ENCODE measurements at places on chromosomes 13 and 19.

DNA sequence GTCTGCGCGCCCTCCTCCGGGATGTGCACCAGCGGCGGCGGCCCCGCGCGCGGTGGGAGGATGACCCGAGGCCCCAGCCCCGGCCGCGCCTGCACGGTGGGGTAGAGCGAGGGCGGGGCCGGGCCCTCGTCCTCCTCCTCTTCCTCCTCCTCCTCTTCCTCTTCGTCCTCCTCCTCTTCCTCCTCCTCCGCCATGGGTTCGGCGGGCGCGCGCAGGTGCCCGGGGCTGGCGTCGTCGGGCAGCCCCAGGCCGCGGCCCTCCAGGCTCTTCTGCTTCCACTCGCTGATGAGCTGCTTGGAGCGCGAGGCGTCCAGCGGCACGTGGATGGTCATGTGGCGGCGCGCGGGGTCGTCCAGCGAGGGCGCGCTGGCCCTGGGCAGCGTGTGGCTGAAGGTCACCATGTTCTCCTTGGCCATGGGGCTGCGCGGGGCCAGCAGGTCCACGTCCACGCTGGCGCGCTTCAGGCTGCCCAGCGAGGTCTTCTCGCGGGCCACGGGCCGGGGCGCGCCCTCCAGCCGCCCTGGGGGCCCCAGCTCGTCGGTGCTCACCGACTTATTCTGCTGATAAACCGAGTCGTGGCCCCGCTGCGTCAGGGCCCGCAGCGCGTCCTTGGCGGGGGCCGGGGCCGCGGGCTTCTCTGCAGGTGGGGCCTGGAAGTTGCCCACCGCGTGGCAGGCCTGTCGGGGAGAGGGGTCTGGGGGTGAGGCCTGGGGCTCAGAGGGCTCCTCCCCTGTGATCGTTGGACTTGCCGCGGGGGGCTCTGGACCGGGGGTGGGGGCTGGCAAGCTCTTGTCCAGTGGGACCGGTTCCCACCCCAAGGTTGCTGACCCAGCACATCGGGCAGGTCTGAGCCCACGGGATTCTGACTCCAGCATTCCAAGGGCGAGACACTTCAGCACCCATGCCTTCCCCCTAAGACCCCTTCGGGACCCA, 8.3 kb downstream of the PLPPR3 start:
- no peak for DNase-seq

GRCh38 chr19:49205114-49205513, 47.5 kb downstream of the TRPM4 start:
- DNase-seq: no peak

- no peak for DNase-seq
These were observed 557.2 kb downstream of the KCTD12 start for GRCh38 chr13:76329004-76329403.

DNA sequence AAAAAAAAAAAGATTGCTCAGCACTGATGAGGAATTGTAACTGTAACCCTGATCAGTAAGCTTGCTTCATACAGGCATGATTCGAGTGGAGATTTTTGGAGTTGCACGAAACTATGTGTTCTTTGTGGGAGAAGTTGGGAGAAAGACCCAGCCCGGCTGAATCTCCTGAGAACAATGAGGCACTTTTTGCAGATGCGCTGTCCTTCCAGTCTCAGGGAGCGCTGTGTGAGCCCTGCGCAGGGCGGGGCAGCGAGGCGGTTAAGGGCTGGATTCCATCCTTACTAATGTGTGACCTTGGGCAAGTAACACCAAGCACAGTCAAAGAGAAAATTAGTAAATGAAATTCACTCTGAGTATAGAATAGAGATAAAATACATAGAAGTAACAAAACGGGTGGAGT, 76.9 kb downstream of the SIPA1L3 start:
- DNase-seq: no peak

DNA sequence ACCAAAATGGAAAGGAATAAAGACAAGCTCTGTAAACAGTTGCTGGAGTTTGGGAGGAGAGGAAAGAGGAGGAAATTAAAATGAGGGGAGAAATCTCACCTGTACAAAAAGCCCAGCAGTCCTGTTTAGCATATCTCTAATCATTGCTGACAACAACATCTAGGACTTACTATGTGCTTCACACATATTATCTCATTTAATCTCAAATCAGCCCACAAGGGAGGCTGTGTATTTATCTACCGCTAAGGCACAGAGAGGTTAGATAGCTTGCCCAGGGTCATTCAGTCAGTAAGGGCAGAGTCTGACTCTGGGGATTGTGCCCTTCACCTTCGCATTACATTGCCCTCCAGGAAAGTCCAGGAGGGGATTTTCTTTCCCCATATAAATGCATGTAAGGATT, 233.3 kb downstream of the DLEU7 start:
- no peak for DNase-seq

GRCh38 chr13:92989301-92989700, 237.3 kb upstream of the GPC6 start:
- DNase-seq: no peak

DNA sequence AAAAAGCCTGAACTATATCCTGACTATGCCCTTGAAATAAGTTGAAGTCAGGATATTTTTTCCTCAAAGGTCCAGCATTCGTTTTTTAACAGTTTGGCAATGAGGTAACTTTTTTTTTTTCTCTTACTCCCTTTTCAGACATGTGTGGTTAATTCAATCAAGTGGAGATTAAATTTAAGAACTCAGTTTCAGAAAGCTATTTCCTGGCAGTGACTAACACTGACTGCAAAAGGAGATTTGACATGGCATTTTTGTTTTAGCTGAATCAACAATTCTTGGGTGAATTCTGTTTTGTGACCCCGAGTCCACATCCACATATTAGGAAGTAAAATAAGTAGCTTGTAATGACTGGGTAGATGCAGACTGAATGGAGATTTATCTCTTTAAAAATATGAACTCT, 716.4 kb downstream of the PCDH9 start:
- DNase-seq: peak; percentile 75

- DNase-seq: no peak
These were observed 73.9 kb upstream of the FNDC3A start for GRCh38 chr13:48901781-48902180.

DNA sequence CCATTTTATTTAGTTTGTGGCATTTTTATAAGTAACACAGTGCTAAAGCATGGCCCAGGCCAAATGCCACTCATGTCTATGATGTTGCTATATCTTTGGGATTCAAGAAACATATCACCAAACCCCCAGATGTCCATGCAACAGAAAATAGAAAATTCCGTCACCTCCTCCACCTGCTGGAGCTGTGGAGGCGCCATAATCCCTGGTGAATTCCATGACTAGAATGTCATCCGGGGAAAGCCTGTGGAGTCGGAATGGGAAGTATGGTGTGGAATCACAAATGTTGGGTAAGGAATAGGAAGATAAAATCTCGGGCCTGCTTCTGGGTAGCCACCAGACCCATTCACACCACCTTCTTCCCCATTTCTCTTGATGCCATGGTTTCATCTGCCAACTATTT, 51.7 kb upstream of the RAP2A start:
- DNase-seq: no peak

GRCh38 chr19:17841371-17841809, 6.4 kb downstream of the JAK3 start:
- DNase-seq: no peak

DNA sequence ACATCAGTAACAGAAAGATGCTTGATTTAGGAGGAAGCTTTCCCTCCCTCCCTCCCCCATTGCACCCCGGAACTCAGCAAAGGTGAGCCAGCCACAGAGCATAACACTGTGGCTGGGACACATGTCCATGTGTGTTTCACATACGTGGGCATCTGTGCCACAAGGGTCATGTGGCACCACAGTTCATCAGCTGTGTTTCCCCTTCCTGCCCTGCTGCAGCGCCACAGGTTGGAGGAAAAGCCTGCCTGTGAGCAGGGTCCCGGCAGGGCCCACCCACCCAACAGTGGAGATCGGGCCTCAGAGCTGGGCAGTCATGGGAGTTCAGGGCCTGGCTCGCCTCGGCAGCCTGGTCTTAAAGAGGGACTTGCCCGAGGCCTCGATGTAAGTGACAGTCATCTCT, 2.8 kb downstream of the ACP5 start:
- DNase-seq: no peak

DNA sequence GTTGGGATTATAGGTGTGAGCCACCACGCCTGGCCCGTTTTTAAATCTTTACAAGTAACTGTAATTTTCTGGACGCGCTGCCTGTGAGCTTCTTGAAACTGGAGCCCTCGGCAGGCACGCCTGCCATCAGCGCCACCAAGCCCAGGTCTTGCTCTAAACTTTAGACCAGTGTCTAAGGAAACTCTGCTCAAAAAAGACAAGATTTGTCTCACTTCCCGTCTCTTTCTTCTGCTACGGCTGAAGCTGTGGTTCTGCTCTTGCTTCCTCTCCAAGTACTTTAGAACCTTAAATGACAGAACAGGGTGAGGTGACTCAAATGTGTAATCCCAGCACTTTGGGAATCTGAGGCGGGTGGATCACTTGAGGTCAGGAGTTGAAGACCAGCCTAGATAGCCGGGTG, 24.9 kb downstream of the RCN3 start:
- no peak for DNase-seq

DNA sequence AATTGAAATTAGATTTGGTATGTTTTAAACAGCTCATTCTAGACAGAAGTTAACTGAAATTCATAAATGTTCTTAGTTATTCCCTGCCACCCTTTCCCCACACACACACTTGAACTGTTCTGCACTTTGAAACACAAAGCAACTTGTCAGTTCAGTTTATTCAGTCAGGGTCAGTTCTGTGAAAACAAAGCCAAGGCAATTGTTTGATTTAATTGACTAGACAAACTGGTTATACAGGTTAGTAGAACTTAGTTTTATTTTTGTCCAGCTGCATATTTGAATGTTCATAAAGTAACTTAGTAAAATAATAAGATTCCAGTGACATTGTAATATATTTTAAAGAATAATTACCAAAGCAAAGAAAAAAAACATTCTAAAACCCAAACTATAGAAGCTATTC, 98.3 kb upstream of the KLF5 start:
- DNase-seq: no peak

DNA sequence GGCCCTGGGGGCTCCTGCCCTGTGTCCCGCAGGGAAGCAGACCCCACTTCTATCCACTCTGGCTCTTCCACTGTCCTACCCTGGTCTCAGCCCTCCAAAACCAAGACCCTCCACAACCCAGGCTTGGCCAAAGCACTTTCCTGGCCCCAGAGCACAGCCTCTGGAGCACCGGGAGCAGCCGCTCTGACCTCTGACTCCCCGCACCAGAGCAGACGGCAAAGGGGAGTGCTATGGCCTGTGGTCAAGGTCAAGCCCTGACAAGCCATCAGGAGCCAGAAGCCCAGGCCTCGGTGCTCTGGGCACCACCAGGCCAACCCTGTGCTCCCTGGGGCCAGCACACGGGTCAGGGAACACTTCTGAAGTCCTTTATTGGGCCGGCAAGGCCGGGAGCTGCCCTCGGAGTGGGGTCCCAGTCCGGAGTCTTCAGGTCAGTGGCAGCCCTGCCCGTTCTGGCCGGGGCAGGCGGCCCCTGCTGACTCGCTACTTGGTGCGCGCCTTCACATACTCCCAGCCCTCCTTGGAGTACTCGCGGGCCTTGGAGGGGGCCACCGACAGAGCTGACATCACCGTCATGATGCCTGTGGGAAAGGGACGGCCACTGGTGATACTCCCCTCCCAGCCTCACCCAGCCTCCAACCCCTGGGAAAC, 2.1 kb downstream of the MICOS13 start:
- DNase-seq: no peak

GRCh38 chr19:46357846-46358583, 11.1 kb downstream of the PPP5C start:
- peak; percentile 45 for DNase-seq

- peak; percentile 56 for DNase-seq
These were observed 21.4 kb downstream of the CFAP97D2 start for GRCh38 chr13:114200399-114200911.

GRCh38 chr19:10566658-10567410, 1.0 kb upstream of the KRI1 start:
- DNase-seq: no peak

DNA sequence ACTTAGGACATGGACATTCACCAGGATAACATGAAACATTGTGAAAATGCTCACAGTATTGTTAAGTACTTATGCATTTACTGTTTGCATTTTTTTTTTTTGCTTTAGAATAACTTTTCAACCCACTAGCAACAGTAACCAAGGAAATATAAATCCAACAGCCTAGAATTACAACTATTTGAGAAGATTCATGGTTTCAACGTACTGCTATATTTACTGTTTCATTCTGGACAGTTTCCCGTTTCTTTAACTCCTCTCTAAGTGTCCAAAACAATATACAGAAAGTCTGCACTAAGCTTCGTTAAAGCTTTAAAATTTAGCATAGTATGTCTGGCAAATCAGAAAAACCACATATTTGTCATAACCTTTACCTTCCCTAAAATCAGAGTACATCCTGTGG, 2.7 kb downstream of the SMAD9 start:
- peak; percentile 13 for DNase-seq

- no peak for DNase-seq
These were observed 39.6 kb downstream of the LHFPL6 start for GRCh38 chr13:39563470-39563735.

GRCh38 chr13:36919833-36920615, at the start of gene SMAD9:
TSS of gene SMAD9 (minus strand) at chr13:36920238. CDS start at chr13:36879689, 40,549 bp downstream.
- peak; percentile 67 for DNase-seq

- DNase-seq: no peak
These were observed 415.4 kb upstream of the PCDH20 start for GRCh38 chr13:61831026-61831425.

GRCh38 chr13:28423010-28423409, 71.9 kb downstream of the FLT1 start:
- DNase-seq: no peak

- peak; percentile 76 for DNase-seq
These were observed 9.7 kb upstream of the GIPC1 start for GRCh38 chr19:14505488-14506239.

DNA sequence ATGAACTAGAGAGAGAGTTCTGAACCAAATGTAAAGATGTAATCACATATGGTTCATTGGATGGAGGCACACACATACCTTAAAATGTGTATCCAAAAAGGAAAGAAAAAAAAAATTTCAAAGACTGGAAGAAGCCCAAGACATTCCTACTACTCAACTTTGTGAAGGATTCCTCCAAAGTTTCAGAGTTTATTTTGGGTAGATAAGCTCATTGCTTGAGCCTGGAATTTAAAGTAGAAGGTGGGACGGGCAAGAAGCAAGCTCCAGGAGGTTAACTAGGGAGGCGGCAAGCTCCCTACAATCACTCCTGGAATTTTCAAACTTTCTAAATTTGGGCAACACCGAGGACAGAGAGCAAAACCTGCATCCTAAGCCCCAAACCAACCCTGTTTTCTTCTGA, 1.9 kb downstream of the TSHZ3 start:
- DNase-seq: no peak

DNA sequence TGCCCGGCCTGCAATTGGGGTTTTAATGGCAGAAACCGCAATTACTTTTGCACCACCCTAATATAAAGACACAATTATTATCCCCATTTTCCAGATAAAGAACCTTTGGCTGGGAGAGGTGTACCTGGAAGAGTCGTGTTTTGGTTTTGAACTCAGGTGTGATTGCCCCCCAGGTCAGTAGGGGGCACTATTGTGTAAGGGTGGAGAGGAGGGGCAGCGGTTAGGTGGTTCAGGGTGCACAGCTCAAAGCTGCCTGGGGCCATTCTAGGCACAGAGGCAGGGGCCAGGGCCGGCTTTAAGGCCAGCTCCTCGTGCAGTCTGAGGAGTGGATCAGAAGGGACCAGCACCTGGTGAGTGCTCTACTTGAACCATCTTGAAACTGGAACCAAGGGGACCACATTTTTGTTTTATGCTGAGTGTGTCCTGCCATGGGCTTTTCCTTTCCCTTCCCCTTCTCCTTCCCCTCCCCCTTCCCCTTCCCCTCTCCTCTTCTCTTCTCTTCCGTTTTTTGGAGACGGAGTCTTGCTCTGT, 5.8 kb upstream of the FCGRT start:
- DNase-seq: peak; percentile 59

- DNase-seq: peak; percentile 96
These were observed 117.0 kb upstream of the POSTN start for GRCh38 chr13:37715606-37716015.

- DNase-seq: no peak
These were observed 1325.0 kb downstream of the UQCRFS1 start for GRCh38 chr19:27887946-27888345.
